Sigmoid colon (tissue), 7 donors: ENCODE measurements at places on chromosomes 5 and 9.

GRCh38 chr9:12689233-12689632 is 4.0 kb upstream of the TYRP1 start:
- no peak for DNase-seq

DNA sequence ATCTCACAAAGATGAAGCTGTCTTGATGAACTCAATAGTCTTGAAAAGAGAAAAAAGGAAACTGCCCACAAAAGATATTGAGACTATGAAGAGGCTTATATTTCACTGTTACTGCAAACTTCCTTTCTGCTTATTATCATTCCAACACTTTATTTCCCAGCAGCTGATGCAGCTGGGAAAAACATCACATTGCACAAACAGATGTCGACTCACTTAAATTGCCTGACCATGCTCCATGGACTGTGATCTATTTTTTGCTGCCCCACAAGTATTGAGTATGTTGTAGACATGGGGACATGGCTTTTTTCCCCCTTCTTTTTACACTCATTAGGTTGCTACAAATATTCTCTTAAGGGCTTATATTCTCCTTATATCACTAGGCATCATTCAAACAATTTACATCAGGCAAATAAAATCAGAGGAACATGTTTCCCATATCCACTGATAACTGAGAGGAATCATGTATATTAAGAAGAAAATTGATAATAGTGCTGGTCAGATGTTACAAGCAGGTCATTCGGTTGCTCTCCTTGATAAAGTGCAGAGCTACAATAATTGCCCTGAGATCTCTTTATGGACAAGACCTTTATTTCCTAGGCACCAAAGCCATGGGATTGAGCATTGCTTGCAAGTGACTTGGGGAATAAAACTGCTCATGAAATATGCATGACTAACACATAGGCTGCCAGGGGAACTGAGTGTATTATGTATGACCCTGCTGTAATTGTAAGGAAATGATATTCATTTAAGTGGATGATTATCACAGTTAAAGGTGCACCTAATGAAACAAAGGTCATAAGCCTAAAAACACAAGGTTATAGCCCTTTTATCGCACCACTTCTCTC is 509.9 kb downstream of the ZNF608 start:
- no peak for DNase-seq

DNA sequence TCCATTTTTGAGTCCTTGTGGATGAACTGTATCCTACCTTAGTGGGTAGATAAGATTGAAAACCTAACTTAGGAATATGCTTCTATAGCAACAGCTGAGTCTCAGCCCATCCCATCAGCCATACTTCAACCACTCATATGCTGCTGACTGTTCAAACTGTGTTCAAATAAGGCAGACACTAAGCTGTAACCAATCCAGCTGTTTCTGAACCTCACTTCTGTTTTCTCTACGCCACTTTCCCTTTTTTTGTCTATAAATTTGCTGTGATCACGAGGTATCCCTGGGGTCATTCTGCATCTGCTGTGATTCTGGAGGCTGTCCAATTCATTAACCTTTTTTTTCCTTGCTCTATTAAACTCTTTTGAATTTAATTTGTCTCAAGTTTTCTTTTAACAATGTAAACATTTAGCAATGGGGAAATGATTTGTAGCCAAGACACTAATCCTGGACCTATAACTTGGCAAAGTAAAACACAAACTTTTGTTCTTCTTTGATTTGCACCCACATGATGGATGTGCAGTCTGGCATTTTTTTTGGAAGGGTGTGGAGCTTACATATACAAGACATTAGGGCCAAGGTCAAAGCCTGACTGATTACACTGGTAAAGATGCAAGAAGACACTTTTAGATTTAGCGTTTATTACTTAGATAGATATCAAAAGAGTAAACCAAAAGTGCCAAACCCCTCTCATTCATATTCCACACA is 14.9 kb upstream of the SCGB3A2 start:
- DNase-seq = no peak

- no peak for DNase-seq
Observed at GRCh38 chr9:98614941-98615340, 93.8 kb downstream of the GABBR2 start.

DNA sequence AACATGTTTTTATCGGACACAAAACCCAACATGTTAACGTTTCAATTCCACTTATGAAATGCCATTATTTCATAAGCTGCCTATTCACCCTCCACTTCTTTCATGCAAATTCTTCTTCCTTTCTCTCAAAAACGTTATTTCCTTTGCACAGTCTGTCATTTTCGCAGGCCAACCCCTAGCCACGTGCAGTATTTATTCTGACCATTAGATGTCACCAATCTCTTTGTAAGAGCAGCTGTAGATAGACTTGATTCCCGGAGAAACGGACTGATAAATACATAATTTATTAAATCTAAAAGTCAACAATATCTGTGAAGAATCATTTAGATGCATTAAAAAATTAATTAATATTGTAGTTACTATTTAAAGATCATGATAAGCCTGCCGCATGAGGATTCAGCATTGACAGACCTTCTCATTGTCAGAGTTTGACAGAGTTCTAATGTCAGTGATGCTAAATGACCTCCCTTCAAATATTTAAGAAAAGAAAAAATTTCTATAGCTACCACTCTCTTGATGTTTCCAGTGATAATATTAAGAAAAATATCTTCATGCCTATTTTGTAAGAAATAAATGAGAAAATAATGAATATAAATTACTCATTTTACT is 933.6 kb downstream of the CDH12 start:
- no peak for DNase-seq

DNA sequence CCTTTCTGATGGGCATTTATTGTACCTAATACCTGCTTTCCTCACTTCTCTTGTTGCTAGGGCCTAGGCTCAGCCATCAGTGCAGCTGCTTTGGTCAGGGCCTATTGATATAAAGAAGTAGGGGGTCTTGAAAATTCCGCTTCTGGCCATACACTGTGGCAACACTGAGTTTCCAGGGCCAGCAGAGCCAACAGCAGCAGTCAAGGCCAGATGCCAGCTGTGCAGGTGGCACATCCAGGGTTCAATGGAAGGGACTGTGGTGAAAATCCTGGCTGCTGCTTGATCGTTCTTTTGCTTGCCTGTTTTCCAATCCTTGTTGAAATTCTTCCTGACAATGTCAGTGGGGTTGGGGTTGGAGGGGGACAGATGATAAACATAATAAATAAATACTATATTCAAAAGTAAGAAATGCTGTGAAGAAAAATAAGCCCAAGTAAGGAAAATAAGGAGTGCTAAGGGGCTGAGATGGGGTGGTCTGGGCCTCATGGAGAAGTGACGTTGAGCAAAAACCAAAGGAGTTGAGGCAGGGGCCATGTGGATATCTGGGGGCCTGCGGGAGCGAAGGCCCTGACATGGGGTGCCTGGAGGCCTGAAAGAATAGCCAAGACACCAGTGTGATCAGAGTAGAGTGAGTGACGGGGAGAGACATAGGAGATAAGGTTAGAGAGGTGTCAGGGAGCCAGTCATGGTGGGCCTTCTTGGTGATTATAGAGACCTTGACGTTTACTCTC is 91.0 kb upstream of the ALDH1B1 start:
- no peak for DNase-seq

DNA sequence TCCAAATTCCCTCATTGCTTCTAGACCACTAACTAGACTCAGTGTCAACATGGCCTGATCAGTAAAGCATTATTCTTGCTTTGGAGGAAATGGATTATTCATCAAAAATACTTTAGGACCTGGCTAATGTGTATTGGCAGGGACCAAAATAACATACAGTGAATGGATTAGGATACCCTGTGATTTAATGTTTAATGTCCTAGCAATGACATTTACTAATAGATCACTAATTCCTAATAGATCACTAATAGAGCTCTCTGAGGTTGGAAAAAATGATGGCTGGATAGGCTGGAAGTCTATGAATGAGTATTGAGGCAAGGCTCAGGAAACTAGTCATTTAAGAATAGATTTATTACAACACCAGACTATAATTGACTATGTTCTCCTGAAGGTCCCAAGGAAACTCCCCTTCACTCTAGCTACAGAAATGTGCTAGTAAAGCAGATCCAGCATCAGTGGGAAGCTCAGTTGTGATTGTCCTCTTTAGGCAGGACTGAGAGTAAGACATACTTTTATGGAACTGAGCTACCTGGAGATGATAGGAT is 46.1 kb upstream of the CHSY3 start:
- no peak for DNase-seq

GRCh38 chr5:119681734-119682133 is 52.4 kb downstream of the FAM170A start:
- DNase-seq = no peak
